Stimulated activated CD8-positive, alpha-beta memory T cell treated with anti-CD3 and anti-CD28 coated beads, Interleukin-12 subunit alpha, Interleukin-12 subunit beta, amount 100 ng/mL, for 1 hour (primary cell): ENCODE measurements at places on chromosomes 7 and 10.

GRCh38 chr7:157474685-157475084 lies 137.9 kb downstream of the DNAJB6 start:
- DNase-seq = no peak

GRCh38 chr7:149780636-149781419 lies 7.4 kb upstream of the ZNF467 start:
- no peak for DNase-seq

DNA sequence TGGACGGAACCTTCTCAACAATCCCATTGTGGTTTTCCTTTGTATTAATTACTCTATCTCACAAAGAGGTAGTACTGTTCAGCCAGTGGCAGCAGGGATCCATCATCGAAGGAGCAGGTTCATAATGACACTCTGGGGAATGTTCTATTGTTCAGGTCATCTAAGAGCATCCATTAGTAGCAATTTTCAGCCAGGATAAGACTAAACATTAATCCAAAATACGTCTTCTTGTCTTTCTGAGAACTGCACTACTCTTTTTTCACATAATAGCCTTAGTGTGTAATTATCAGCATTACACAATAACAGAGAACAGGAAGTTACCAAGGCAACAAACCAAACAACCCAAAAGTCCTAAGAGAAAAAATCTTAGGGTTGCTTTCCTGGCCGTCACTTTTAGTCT lies 259.5 kb upstream of the VWC2 start:
- DNase-seq = no peak

DNA sequence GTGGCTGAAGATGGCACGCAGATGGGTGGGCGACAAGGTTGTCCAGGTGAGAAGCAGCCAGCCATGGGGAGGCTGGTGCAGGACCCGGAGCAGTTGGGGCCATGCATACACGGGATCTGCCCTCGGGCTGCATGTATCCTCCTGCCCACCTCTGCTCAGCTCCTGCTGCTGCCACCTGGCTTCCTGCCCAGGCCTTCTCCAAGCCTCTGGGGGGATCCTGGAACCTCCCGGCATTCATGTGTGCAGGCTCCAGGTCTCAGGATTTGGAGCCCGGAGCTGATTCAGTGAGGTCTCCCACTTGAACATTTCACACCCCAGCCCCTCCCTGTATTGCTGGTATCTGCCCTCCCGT lies 27.0 kb downstream of the PDGFA start:
- no peak for DNase-seq

GRCh38 chr10:57094083-57094482 lies 733.0 kb upstream of the ZWINT start:
- DNase-seq = no peak

DNA sequence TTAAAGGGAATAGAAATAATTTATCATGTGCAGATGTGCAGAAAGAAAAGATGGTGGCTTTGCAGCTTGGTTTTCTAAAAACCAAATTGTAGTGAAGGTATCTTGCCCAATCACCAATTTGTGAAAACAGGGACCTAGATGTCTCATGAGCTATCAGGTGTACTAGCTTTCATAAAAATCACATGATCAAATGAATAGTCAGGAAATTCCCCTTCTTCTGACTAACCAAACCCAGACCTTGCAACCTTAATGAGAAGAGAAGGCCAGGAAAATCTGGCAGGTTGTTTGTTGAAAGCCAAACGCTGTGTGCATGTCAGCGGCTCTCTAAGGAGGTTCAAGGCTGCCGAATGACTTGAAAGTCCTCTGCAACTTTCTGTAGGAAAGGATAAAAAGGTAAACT lies 304.4 kb upstream of the NRP1 start:
- no peak for DNase-seq

DNA sequence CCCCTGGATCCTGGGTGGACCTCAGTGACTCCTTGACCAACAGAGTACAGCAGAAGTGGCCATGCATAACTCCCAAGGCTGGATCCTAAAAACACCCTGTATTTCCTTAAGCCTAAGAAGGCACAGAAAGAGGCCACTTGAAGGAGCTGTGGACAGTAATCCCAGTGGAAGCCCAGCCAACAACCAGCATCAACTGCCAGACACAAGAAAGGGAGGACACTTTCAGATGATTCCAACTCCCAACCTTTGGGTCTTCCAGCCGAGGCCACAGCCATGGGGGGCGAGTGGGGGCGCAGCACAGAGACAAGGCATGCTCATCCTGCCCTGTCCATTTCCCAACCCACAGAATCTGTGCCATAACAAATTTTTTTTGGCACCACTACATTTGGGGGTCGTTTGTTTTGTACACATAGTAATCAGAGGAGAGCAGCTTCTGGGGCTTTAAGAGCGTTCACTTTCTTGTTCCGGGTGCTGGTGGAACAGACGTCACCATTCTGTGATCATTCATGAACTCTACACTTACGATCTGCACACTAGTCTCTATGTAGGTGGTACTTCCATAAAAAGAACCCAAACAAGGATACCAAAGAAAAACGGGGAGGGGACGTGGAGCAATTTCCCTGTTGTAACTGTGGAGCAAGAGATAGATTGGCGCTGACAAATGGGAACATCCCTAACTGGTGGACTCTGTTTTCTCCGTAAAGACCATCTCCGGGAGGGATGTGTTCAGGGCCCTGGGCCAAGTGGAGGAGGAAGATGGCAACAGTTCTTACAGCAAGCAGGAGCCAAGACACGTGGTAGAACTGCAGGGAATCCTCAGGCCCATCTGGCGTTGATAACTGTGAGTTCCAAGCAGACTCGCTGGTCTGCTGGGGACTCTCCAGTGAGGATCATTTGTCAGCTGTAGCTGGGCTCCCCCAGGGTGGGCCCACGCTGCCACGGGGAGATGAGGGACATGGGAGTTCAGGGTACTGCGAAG lies 6.0 kb upstream of the SLC29A3 start:
- no peak for DNase-seq

DNA sequence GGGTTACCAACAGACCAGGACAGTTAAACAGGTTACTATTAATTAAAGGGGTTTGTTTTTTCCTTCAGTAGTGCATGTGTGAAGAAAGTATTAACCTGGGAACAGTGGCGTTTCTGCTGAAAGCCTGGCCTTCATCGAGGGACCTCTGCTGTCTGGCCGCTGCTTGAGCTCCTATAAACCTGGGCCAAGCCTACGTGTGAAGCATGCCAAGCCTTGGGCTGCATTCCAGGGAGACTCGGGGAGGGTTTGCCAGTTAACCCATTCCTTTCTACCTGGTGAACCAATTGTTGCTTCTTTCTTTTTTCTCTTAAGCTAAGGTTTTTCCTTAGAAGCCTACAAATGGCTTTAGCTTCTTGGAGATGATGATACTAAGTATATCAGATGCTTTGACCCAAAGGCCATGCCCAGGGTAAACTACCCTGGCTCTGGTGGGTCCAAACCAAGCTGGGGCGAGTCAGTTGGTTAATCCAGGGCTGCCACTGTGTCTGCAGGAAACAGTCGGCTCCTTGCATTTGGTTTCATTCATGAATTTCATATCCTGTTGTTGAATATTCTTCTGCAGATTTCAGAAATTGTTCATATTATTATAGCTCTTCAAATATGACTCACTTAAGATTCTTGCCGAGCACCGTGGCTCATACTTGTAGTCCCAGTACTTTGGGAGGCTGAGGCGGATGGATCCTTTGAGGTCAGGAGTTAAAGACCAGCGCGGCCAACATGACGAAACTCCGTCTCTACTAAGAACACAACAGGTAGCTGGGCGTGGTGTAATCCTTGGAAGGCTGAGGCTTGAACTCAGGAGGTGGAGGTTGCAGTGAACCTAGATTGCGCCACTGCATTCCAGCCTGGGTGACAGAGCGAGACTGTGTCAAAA lies 23.8 kb downstream of the PFKP start:
- no peak for DNase-seq

- no peak for DNase-seq
Measured at GRCh38 chr10:57018452-57018851, 657.4 kb upstream of the ZWINT start.

- no peak for DNase-seq
Measured at GRCh38 chr10:44070282-44070681, 314.6 kb downstream of the CXCL12 start.

- no peak for DNase-seq
Measured at GRCh38 chr10:104577163-104577562, 63.9 kb upstream of the SORCS3 start.

DNA sequence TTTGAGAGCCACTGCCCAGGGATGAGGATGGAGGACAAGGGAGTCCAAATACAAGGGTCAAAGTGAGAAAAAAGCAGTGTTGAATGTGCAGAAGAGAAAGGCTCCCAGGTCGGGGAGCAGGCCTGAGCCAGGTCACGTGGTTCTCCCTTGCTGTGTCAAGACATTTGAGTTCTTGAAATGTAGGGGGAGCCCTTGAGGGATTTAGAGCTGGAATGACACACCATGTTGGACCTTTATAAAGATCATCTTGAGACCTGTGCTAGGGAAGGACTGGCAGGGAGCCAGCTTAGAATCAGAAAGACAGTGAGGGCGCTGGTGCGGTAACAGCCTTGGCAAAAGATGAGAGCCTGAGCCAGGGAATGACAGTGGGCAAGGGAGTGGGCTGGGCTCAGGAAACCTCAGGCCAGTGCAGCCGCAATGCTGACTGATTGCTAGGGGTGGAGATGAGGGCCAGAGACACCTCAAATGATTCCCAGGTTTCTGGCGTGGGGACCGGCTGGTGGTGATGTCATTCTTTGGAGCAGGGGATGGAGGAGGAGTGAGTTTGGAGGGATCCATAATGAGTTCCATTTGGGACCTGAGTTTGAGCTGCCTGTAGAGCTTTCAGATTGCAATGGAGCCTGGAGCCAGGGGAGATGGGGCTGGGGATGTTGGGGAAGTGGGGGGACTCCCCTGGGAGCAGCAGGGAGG lies 120.1 kb downstream of the PTPN20 start:
- no peak for DNase-seq

- no peak for DNase-seq
Measured at GRCh38 chr7:101218236-101219125, 516 bp downstream of the ZNHIT1 start.

- no peak for DNase-seq
Measured at GRCh38 chr7:149475121-149476045, 14.5 kb upstream of the ZNF777 start.

DNA sequence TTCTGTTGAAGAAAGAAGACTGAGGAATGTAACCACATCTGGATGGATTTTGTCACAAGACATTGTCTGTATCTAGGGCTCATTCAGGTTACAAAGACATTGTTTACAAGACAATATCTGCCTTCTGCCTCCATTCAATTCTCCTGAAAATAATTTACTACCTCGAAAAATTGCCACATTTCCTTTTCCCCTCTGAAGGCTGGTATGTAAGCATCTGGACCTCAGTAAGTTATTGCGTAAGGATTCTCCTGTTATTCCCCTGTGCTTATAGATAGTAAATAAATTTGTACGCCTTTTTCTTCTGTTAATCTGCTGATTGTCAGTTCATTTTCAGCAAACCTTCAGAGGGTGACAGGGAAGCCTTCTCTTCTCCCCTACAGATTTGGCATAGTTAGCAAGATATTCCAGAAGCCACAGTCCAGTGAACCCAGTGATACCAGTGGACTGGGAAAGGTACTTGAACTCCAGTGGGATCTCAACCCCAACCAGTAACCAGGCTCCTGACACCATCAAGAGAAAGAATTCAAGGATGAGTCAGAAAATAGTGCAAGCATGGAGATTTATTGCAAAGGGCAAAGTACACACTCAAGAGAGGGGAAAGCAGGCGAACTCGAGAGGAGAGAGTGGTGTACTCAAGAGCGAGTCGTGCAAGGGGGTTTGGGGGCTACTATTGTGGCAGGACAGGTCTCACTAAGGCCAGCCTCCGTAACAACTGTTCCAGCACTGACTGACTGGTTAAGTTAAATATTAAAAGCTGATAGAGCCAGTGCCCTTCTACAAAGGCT lies 706.9 kb upstream of the GHITM start:
- DNase-seq = no peak

DNA sequence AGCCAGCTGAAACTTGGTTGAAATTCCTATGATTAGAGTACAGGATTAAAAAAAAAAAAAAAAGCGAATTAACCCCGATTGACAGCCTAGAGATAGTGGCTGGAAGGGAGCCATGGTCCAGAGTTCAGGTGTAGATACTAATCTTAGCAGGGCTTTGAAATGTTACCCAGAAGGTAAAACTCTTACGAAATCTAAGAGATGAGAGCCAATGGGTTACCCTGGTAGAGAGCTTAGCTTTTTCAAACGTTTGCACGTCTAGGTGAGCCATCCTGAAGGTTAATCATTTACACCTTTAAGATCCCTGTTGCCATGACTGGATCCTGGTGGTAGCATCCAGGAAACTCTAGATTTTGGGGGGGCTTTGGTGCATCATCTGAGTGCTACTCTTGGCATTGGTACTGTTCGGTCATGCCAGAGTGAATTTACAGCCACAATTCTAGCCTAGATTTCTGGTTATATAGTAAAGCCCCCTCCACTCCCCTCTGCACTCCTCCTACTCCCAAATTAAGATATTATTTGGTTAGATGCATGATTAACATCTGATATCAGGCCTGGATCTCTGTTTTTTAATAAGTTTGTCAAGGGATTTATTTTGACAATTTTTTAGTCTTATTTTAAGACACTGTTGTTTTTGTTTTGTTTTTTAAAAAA lies 1.2 kb downstream of the AGFG2 start:
- no peak for DNase-seq

GRCh38 chr7:132847376-132847775 lies 234.5 kb downstream of the CHCHD3 start:
- DNase-seq = no peak

- DNase-seq = no peak
Measured at GRCh38 chr10:122514045-122514840, 46.3 kb upstream of the DMBT1 start.

DNA sequence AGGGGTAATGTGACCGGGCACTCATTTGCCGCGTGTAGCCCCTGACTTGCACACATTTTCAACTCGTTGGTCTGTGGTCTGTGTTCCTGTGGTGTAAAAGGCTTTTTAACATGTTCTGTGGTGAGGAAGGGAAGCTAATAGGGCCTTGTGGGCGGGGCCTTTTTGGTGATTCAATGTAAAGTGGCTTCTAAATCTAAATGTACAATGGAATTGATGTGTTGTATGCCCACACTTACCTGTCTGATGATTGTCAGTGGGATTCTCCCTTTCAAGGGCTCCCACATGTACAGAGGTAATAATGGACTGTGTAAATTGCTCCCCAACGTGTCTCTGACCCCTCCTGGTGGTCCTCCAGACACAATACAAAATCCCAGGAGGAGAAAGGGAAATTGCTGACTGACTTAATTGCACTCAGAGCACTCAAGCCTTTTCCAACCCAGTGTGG lies 43.1 kb upstream of the GATAD1 start:
- peak; percentile 16 for DNase-seq

- no peak for DNase-seq
Measured at GRCh38 chr7:142974626-142975025, 12.5 kb upstream of the KEL start.

- no peak for DNase-seq
Measured at GRCh38 chr7:82362129-82362706, 81.4 kb downstream of the CACNA2D1 start.

GRCh38 chr10:62348029-62348428 lies 26.1 kb upstream of the ZNF365 start:
- no peak for DNase-seq

DNA sequence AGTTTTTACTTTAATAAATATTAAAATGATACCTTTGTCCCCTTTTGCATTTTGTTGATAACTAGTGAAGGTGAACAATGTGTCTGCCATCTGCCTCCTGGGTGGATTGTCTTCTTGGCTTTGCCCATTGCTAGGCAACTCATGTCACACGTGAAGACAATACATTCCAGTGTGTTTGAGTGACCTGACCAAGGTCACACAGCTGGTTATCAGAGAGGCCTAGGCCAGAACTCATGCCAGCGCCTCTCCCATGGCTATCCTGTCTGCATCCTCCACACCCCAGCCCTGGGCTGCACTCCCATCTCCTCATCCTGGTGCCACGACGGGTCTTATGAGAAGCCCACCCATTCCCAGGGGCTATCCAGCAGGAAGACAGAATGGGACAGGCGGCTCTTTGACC lies 108.7 kb downstream of the PLCE1 start:
- DNase-seq = no peak
